IPS DF 19.7 (cell line): ENCODE measurements at places on chromosomes 12 and 14.

DNA sequence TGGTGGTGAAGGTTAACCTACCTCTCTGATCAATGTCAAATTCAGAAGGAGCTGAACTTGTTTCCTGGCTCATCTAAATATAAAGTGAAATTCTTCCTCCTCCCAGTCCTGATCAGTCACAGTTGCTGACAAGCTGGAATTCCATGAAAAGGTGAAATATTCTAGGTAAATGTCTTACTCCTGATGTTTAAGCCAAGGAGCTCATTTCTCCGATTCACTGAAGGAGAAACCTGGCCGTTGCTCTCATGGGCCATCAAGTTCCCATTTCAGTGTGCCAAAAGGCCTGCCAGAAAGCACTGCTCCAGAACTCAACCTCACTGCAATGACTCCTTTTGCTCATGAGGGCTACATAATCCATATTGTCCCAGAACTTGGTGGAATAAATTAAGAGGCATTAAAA lies 707.5 kb downstream of the GALC start:
- DNase-seq: no peak

DNA sequence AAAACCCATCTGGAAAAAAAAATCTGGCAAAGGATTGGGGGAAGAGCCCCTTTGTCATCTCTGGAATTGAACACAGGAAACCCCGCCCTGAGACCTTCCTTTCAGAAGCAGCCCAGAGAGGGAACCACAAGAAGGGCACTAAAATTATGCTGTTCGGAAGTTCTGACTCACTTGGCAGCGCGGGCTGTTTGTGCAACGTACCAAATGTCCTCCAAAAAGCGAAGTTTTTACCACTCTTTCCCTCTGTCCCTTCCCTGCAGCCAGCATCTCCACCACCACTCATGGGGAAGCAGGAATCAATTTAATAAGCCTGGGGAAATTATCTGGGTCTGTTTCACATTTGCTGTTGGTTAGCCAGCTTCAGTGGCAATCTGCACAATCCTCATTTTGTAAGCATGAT lies 3.2 kb upstream of the SYNE3 start:
- DNase-seq: no peak

GRCh38 chr14:59187802-59188460 lies 536 bp upstream of the DAAM1 start:
- DNase-seq: no peak

GRCh38 chr14:66045572-66046021 lies 440.6 kb upstream of the CCDC196 start:
- DNase-seq: no peak

- DNase-seq: no peak
Measured at GRCh38 chr14:22993517-22993916, 11.2 kb upstream of the AJUBA start.
